ENCODE measurements at places on chromosomes 12 and 14.

DNA sequence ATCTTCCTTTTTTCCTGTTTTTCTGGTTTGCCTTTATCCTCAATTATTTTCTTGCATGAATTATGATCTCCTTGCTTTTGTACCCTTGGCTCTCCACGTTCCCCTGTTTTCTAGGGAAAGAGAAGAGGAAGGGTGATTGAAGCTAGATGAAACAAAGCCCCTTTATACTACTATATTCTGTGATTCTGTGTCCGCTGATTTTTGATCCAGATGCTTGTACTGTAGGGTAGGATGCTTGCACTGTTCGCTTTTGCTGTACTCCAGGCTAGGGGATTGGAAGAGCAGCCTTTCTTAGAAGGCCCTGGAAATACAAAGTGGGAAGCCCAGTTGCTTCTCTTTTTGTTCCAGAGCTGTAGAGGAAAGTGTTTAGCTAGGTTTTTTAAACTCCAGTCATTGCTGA lies 35.1 kb upstream of the KLHDC2 start:
- DNase-seq: no peak

DNA sequence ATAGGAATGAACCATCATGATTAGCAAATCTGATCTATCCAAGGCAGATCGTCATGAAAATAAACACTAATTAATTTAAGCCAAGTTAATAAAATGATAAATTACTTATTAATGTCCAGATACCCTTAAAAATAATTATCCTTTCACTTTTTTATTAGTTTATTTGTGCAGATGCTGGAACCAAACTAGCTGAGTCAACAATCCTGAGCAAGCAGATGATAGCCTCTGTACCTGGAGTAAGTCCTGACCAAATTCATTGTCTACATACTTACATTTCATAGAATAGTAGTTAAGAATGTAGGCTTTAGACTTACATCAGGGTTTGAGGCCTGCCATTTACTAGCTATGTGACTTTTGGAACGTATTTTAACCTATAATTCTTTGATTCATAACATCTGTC lies 105.8 kb downstream of the PRIMA1 start:
- DNase-seq: no peak

DNA sequence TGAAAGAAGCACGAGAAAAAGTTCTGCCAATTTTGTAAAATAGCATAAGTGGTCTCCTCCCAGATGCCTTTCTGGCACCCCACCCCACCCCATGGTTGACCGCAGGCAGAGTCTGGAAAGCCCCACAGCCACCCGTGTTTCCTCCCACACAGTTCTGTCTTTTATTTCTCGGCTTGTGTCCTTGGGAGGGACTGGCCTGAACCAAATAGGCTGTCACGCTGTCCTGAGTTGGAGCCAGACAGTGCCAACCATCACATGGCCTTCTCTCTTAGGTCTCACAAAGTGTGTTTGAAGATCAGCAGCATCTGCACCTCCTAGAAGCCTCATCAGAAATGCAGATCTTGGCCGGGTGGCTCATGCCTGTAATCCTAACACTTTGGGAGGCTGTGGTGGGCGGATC lies 10.2 kb upstream of the LTA4H start:
- DNase-seq: no peak

- DNase-seq: no peak
These were observed 96.1 kb downstream of the TMX1 start for GRCh38 chr14:51335961-51336723.

DNA sequence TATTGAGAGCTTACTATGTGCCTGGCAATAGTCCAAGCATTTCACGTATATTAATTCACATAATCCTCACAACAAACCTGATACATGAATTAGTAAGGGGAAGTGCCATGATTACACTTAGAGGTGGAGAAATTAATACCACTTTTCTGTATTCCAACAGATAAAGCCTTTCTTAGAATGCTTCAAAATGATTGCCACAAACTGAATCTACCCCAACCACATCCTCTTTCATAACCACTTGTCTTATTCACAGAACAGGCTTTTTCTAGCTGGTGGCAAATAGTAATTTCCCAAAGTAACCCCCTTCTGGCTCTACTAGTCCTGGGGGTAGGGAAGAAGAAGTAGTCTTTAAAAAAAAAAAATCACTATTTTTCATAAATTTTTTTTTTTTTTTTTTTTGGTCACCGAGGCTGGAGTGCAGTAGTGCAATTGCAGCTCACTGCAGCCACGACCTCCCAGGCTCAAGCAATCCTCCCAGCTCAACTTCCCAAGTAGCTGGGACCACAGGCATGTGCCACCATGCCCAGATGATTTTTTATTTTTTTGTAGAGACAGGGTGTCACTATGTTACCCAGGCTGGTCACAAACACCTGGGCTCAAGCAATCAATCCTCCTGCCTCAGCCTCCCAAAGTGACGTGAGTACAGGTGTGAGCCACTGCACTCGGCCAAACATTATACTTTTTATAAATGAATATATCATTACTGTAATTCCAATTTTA lies 59.0 kb upstream of the ARID2 start:
- no peak for DNase-seq

- DNase-seq: no peak
These were observed 5.1 kb downstream of the IFI27 start for GRCh38 chr14:94115631-94116030.

DNA sequence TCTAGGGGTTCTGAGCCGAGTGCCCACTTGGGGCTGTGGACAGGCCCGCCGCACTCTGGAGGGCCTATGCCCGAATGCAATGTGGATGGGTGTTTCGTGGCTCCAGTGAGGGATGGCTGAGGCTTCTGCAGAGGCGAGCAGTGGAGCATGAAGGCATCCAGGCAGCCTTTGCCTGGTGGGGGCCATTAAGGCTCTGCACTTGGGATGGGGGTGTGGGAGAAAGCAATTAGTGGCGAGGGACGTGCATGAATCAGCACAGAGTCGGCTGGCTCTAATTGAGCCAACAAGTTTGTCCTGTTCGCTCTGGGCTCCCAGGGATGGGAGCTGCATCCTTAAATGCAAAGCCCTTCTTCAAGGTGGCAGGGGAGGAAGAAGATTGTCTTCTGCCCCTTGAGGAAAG lies 346.9 kb upstream of the FKBP4 start:
- DNase-seq: no peak

- no peak for DNase-seq
These were observed 24.4 kb downstream of the PIWIL1 start for GRCh38 chr12:130362060-130362459.

GRCh38 chr12:80559766-80560165 lies 115.7 kb downstream of the PTPRQ start:
- DNase-seq: no peak

- no peak for DNase-seq
These were observed 38.1 kb downstream of the BBS10 start for GRCh38 chr12:76310110-76310509.

GRCh38 chr14:62691647-62692489 lies 353.4 kb downstream of the KCNH5 start:
- no peak for DNase-seq

DNA sequence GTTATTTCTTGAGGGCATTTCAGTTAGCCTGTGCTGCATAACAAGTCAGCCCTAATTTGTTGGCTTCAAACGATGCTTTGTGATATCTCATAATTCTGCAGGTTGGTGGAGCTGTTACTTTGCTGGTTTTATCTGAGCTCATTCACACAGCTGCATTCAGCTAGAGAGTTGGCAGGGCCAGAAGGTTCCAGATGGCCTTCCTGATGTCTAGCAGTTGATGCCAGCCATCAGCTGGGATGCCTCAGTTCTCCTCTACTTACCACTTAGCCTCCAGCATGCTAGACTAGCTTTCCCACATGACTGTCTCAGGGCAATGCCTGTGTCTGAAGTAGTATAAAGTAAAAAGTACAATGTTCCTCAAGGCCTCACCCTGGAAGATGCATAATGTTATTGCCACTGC lies 130.6 kb downstream of the SLC35F4 start:
- DNase-seq: no peak

- DNase-seq: no peak
These were observed 96.5 kb downstream of the DUSP16 start for GRCh38 chr12:12466157-12466556.

DNA sequence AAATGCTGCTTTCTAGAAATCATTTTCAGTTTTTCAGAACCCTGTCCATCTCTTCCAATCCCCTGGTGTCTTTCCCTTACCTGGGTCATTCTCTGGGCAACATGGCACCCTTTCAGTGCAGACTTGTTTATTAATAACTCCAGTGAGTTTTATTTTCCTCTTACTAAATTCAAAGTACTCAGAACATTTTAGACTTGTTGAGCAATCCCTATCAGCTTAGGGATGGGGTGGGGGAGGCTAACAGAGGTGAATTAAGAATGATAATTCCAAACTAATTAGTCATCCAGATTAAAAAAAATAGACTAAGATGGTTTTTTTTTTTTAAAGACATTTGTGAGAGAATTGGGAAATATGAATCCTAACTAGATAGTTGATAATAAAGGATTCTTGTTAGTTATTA lies 10.7 kb downstream of the GPRC5A start:
- DNase-seq: no peak

GRCh38 chr12:90100579-90100978 lies 391.9 kb upstream of the ATP2B1 start:
- no peak for DNase-seq

- no peak for DNase-seq
These were observed 2.0 kb downstream of the NFKBIA start for GRCh38 chr14:35402323-35403113.

GRCh38 chr14:91346838-91347173 lies 70.8 kb downstream of the CCDC88C start:
- DNase-seq: no peak

- DNase-seq: peak; percentile 74
These were observed 22.9 kb downstream of the JKAMP start for GRCh38 chr14:59507063-59507751.

GRCh38 chr12:46403719-46404070 lies 31.1 kb upstream of the SLC38A2 start:
- no peak for DNase-seq

Data from iPS-NIHi11 (cell line).